T-helper 2 cell treated with Interferon-gamma antibody and Interleukin-4, amounts not matched to agents 5 μg/mL and 100 μg/mL, for 36 hours (primary cell): ENCODE measurements at places on chromosomes 7 and 10.

DNA sequence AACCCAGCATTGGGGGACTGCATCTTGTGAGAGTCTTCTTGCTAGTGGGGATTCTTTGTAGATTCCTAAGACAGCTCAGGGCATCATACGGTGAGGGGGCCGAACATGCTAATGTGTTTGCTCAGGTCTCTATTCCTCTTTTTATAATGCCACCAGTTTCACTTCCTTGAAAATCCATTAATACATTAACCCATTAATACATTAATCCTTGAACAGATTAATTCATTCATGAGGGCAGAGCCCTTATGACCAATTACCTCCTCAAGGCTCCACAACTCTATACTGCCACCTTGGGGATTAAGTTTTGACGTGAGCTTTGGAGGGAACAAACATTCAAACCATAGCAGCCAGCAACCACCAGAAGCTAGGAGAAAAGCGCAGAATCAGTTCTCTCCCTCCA is 67.2 kb upstream of the POT1 start:
- no peak for DNase-seq

GRCh38 chr10:12679636-12680035 is 321.9 kb downstream of the CCDC3 start:
- DNase-seq: no peak

GRCh38 chr10:11301571-11302111 is 284.0 kb downstream of the CELF2 start:
- DNase-seq: no peak

GRCh38 chr10:60704471-60704870 is 73.8 kb upstream of the CDK1 start:
- DNase-seq: no peak

DNA sequence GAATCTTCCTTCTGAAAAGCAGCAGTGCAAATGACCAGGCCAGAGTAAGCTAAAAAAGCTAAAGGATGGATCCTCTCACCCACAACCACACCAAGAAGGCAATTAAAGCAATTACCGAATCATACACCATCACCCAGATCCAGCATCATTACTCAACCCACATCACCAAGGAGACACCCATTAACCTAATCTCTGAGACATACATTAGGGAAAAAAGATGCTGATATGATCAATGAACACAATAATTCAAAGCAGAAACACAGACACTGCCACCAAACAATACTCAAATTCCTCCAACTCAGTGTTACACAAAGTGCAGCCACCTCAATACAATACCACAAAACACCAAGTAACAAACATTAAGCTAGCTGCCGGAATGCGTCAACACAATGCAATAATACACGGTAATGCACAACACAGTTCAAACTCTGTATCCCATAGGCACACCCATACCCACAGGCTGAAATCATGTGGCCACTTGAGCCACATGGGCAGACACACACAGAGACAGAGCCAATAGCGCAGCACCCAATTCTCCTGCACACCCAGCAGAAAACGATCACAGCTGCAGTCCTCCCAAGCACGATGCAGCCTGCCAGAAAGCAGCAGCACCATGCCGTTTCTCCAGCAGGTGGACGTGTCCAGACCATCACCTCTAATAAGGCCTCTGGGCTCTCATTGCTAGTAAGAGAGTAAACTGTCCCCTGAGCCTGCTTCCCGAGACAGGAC is 21.5 kb downstream of the PAX2 start:
- DNase-seq: no peak

DNA sequence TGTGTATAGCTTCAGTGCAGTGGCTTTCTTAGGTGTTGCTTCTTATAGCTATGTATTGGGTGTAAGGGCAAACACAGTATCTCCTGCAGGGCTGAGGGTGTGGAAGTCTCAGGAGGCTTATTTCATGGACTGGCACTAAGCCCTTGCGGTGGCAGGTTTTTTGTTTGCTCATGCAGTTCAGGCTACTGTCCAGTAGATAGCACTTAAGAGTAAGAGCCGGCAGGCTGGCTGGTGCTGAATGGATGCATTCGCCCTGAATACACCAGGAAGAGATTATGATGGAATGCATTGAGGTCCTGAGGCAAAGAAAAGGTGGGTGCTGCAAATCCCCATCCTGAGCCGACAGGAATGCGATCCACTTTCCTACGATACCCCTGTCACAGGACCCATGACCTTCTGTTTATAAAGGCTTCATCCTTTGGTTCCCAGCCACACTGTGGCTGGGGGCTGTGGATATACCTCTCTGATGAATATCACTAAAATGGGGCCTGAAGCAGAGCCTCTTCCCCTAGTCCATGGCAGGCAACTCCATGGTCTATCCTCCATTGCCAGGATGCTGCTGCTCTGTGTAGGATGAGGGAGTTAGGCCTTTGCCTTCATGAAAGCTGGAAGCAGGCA is 44.9 kb downstream of the ANXA8 start:
- DNase-seq: no peak

GRCh38 chr10:28202941-28203352 is 99.9 kb downstream of the MPP7 start:
- DNase-seq: no peak

GRCh38 chr7:117616694-117617093 is 136.9 kb downstream of the CFTR start:
- DNase-seq: no peak

- no peak for DNase-seq
Measured at GRCh38 chr7:116598278-116598677, 73.4 kb downstream of the CAV1 start.
